ENCODE measurements at places on chromosomes 1 and 21.

- DNase-seq, result no peak
These were observed 136.7 kb upstream of the ETV3 start for GRCh38 chr1:157274698-157275534.

GRCh38 chr21:25988738-25989137 lies 181.8 kb downstream of the APP start:
- DNase-seq, result no peak

GRCh38 chr1:167440776-167441175 lies 77.6 kb downstream of the CD247 start:
- no peak for DNase-seq

DNA sequence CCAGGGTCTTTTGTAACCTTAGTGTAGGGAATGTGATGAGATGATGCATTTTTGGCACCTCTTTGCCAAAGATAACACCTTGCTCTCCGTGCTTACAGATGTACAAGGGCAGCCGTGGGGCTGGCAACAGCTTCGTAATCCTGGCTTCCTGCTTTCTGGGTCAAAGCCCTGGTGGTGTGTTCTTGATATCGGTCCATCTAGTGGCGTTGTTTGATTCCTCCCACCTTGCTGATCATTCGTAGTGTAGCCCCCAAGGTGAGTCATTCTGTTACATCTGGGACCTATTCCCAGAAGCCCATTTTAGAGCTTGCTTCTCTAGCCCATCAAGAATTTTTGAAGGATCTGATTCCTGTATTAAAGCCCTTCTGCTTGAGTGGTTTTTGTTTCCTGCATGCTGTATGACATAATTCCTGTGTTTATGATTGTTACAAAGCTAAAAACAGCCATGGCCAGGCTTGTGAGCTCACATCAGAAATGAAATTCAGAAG lies 7.0 kb upstream of the CCT8 start:
- peak; percentile 38 for DNase-seq

- DNase-seq, result no peak
These were observed 22.8 kb downstream of the ECE1 start for GRCh38 chr1:21267191-21268077.

DNA sequence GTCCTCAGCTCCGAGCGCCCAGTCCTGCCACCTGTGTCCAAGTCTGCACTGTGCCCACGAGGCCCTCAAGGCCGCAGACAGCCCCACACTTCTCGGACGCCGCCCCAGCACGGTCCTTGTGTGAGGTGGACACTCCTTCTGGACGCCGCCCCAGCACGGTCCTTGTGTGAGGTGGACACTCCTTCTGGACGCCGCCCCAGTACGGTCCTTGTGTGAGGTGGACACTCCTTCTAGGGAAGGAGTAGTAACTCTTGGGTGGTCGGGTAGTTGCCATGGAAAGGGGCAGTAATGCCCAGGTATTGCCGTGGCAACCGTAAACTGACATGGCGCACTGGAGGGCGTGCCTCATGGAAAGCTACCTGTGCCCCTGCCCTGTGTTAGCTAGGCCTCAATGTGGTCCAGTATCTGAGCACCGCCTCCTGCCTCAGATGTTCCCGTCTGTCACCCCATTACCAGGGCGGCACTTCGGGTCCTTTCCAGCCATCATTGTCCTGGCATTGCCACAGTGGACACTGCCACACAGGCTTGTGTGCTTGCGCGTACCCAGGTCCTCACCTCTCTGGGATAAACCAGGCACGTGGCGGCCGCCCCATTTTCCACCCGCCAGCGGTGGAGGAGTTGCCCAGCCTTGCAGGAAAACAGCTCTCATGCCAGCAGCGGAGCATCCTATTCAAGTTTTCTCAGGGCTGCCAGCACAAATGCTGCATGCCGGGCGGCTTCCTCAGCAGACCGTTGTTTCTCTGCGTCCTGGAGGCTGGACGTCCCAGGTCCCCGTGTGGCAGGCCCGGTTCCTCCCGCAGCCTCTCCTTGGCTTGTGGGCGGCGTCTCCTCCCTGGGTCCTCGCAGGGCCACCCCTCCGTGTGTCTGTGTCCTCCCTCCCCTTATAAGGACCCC lies 40.8 kb upstream of the POFUT2 start:
- no peak for DNase-seq

GRCh38 chr1:38680801-38681510 lies 178.6 kb downstream of the RRAGC start:
- DNase-seq, result no peak

DNA sequence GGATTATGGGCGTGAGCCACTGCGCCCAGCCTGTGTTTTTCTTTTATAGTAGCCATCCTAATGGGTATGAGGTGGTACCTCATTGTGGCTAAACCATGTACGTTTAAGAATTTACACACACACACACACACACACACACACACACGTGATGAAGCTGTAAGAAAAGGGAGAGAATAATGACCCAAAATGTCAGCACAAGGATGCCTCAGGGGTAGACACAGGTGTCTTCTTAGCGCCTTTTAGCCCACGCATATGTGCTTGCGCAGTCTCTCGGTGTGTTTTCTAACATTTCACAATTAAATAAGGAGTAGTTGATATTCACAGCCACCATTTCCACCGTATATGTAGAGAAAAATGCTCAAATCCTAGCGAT lies 782 bp upstream of the PFKL start:
- DNase-seq, result peak; percentile 20

DNA sequence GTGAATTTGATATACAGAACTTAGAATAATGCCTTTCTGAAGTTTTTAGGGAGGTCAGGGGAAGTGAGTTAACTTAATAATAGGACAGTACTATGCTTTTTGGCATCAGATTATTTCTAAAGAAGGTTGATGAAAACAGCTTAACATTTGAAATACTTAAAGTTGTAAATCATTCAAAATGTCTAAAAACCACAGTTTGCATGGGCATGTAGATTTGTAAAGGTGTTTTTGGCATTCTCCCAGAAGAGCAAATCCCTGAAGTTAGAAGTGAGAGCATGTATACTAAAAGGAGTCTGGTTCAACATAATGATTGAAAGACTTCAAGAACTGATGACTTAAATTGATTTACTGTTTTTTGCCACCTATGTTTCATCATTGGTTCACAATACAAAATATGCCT lies 6.7 kb downstream of the DR1 start:
- no peak for DNase-seq

DNA sequence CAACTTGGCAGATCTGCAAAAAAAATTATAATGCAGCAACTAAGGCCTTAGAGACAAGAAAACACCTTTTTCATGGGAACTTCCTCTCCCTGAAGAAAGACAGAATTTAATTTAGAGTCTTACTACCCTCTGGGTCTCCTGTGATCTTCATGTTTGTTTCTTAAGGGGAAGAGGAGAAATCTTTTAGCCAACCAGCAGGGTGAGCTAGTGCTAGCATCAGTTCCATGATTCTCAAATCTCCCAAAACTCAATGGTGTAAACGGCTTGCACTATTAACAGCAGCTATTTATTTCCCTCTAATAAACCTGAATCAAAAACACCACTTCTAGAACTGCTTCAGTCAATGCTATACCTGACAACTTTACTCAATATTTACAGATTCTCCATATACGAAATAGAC lies 3.8 kb downstream of the ZNF644 start:
- peak; percentile 29 for DNase-seq

DNA sequence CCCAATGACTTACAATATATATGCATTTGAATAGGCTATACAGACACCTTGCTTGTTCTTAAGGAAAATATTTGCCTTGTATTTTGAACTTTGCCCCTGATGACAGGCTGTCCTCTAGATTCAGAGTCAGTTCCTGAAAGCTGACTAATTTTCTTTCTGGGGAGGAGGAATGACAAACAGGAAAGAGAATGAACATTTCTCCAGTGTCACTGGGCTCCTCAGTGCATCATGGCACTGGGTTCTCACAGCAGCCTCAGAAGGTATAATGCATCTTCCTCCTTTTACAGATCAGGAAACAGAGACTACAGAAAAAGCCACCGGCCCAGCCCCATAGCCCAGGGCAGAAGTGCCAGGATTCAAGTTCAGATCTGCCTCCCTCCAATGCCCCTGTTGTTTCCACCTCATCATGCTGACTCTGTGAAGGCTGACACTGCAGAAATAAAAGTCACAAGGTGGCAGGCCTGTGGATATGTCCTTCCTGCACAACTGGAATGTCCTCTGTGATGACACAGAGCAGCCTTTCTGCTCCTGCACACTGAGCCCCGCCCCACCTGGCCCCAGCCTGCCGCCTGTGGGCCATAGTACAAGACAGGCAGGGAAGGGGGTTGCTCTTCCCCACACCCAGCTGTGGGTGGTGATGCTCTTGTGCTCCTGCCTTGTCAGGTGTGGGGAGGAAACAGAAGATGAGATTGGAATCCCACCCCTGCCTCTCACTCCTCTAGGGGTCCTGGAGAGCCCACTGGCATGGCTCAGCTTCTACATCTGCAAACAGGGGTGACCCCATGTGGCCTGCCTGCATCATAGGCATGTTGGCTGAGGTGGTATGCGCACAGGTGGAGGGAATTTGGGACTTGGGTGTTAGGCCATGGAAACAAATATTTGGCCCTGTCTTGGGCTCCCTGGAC lies 6.4 kb downstream of the TTC22 start:
- DNase-seq, result no peak

GRCh38 chr1:84571150-84571535 lies 3.1 kb downstream of the CTBS start:
- DNase-seq, result no peak

DNA sequence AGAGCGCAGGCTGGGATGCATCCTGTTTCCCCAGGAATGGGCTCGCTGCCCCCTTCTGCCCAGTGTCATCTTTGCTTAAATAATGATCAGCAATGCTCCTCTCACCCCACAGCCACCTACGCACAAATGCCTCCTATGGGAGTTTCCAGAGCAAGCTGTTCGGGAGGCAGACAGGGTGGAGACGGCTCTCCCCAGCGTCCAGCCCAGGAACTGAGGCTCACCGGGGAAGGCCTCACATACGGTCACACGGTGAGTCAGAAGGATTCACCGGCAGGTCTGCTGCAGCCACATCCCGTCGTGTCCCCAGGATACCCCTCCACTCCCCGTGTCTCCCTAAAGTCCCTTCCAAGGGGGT lies 40.3 kb upstream of the RUNX3 start:
- DNase-seq, result no peak

GRCh38 chr1:168116327-168116799 lies 20.4 kb downstream of the GPR161 start:
- no peak for DNase-seq

DNA sequence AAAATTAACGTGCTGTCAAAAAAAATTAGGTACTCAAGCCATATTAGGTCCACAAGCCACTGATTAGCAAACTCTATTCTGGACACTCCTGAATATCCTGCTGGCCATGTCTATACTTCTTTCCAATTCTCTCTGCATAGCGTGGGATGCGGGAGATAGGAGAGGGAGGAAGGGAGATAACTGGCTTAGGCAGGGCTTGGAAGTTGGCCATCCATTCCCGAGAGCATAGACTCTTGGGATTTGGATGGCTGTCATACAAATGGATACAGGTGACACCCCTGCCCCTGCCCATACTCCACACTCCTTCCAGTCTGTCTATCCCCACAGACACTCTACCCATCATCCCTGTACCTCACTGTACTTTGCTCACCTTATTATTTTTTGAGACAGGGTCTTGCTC lies 2.3 kb upstream of the PRELP start:
- no peak for DNase-seq

- no peak for DNase-seq
These were observed 3.9 kb upstream of the HES4 start for GRCh38 chr1:1003618-1004419.

GRCh38 chr1:209768354-209768774 lies 12.5 kb downstream of the TRAF3IP3 start:
- DNase-seq, result peak; percentile 94

GRCh38 chr1:186901631-186902030 lies 72.9 kb downstream of the PLA2G4A start:
- no peak for DNase-seq

- no peak for DNase-seq
These were observed 377.8 kb upstream of the CHRM3 start for GRCh38 chr1:239008568-239008967.
